ENCODE measurements at places on chromosomes 7 and 10.
A peak's percentile ranks its signal among the peaks of the same experiment; 100 is the strongest.

DNA sequence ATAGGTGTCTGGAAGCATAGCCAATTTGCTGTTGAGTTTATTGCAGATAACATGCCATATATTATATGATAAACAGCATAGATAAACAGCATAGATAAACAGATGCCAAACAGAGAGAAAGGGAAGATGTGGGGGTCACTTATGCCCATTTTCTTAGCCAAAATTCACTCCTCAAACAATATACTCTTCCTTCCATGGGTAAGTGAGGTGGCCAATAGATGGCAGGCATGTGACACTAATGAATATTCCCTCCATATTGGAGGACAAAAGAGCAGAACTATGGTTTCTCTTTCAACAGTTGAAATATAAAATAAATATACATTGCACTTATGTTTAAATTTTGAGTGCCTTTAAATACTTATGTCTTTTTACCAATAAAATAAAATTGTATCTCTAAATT, 1212.8 kb downstream of the REEP3 start:
- DNase-seq, result peak; percentile 6

GRCh38 chr10:110858297-110858934, 13.3 kb upstream of the PDCD4 start:
- DNase-seq, result no peak

- peak; percentile 52 for DNase-seq
These were observed 533 bp upstream of the DMTF1 start for GRCh38 chr7:87151729-87152111.

DNA sequence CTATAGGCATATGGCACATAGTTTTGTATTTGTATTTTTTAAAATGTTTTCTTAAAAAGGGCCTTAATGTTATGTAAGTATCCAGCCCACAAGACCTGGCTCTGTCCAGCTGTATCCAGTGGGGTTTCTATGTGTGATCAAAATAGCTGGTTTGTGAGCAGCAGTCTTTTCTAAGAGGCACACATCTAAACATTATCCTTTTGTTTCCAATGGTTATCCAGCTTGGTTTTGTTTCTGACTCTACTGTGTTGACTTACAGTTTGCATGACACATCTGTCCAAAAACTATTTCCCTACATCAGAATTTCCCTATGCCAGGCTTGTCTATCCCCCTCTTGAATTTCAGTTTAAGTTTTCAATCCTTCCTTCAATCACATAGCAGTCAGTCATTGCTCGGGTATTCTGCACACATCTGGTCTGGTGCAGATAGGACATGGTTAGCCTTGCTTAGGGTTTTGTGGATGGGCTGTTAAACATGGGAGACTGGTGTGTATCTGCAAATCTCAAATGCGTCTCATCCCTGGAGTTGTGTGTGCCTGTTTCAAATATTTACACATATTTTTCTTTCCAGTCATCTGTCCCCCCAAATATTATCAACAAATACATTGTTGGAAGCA, 104.2 kb downstream of the SAMD9 start:
- DNase-seq, result no peak

DNA sequence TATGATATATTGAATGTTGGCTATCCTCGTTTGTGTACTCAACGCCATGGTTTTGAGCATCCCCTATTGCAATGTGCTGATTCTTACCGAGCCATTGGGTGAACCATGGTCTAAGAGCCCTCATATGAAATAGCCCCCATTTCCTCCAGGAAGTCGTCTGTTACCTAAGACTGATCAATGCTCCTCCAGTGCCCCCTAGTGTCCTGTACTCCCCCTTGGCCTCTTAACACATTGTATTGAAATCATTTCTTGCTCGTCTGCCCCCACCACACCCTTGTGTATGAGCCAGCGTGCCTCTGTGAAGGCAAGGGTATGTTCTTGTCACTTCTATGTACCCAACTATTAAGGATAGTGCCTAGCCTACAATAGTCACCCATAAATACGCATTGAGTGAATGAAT, 11.2 kb upstream of the SLC35B4 start:
- peak; percentile 71 for DNase-seq

DNA sequence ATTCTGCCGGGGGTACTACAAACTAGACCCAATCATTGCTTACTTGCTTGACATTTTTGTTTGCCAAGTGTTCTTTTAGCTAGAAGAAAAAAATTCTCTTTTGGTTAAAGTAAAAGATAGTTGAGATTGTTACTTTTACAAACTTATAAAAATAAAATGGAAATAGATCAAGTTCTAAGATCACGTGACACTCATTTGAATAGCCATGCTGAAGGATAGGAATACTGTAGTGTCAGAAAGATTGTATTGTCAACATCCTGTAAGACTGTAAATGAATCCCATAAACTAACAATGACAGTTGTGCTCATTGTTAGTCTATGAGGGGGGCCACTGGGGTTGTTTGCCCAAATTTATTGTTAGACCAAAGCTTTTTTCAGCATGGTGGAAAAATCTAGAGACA, 10.5 kb downstream of the NRG3 start:
- no peak for DNase-seq

- no peak for DNase-seq
These were observed 50.6 kb upstream of the CELF2 start for GRCh38 chr10:10967029-10967428.

GRCh38 chr10:112269266-112269665, 13.9 kb upstream of the TECTB start:
- DNase-seq, result no peak

DNA sequence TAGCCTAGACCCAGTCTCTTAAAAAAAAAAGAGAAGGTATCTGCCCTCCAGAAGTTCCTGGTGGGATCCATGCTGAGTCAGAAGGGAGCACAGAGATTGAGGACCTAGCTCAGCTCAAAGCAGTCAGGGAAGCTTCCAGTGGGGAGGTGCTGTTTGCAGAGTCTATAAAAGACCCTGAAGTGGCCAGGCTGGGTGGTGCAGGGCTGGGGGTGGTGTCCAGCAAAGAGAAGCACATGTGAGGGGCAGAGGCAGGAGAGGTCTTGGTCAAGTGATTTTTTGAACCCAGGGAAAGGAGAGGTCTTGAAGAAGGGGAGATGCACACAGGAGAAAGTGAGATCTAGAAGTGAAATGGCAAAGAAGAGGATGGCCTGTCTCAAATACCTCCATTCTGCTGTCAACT, 130.4 kb upstream of the PODXL start:
- DNase-seq, result no peak

- DNase-seq, result no peak
These were observed 32.4 kb downstream of the WBP1L start for GRCh38 chr10:102775935-102776669.

- DNase-seq, result peak; percentile 80
These were observed 7.3 kb downstream of the FGFBP3 start for GRCh38 chr10:91901784-91902677.

- DNase-seq, result no peak
These were observed 91.2 kb upstream of the RET start for GRCh38 chr10:42985436-42986316.

DNA sequence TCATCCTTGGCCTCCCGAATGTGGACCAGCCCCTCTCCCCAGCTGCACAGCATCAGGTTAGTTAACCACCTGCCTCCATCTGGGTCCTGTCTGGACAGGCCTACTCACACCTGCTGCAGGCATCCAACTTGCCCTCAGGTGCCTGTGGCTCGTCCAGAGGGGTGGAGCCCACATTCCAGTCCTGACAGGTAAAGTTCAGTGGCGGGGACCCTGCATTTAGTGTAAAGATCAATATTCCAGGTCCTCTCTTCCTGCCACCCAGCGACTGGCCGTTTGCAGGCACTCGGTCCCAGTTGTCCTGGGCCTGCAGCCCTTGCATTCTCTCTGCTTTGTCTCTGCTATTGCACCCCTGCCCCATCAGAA, 15.0 kb downstream of the HTRA1 start:
- no peak for DNase-seq

GRCh38 chr7:155204744-155205367, 92.8 kb upstream of the INSIG1 start:
- no peak for DNase-seq

DNA sequence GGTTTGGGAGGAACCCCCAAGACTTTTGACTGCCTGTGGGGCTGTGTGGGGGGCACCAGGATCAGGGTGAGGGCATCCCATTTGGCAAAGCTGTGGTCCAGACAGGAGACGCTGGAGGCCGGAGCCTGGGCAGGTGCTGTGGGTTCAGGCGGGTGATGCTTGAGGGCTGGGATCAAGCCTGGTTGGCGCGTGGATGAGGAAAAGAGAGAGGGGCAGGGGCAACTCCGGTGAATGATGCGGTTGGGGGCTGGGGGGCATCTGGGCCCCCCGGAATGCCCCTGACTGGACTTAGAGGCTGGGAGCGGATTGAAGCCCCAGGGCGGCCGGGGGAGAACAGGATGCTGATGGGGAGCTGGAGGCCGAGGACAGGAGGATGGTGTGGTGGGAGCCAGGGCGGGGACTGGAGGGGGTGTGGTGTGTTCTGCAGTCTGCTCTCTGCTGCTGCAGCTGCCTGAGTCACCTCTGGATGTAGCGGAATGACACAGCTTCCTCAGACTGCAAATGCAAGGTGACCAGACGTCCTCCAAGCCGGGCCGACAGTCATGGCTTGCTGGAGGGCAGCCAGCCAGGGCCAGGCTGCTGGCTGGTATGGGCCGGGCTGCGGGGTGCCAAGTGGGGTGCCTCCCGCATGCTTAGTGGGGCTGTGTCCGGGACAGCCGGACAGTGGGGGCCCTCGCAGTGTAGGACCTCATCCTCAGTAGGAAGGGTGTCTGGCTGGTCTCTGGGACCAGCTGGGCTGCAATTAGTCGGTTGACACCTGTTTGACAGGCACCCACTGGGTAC, 3.2 kb downstream of the MAFK start:
- peak; percentile 84 for DNase-seq

GRCh38 chr7:28389504-28390395, 22.6 kb upstream of the CREB5 start:
- peak; percentile 65 for DNase-seq

Measured in A549 (cell line).